ENCODE measurements at places on chromosomes 2 and 18. TPM values are rescaled to one million over a fixed set of nuclear protein-coding genes. Genes with fewer than 3 reads are reported as not detected.

DNA sequence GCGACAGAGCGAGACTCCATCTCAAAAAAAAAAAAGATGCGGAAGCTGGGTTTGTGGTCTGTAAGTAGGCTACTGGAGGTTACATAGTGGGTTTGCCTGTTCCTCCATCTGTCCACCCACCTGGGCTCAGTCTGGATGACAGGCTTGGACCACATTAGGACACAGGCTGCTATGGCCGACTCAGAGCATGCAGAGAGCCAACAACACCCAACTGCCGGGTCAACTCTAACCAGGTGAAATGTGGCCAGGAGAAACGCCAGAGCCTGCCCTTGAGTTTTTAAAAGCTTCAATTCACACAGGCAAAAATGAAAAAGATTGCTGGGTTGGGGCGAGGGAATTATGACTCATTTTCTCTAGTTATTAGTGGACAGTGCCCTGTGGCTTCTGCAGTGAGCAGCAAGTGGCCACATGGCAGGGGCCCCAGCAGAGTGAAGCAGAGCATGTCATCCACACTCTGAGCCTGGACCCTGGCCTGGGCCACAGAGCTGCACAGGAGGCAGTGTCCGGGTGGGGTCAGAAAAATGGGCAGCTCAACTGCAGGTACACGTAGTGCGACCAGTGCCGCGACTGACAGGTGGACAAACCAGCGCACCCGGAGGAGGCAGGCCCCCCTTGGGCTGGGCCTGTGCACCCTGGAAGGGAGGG lies 67.4 kb downstream of the BIN1 start:
- no peak for DNase-seq

- DNase-seq = no peak
Measured at GRCh38 chr2:85577386-85578242, at the start of gene VAMP8. TSS of gene VAMP8 (plus strand) at chr2:85577586. CDS start at chr2:85577647, 61 bp downstream.

GRCh38 chr18:9043581-9043980 lies 58.9 kb upstream of the NDUFV2 start:
- no peak for DNase-seq

- peak; percentile 41 for DNase-seq
Measured at GRCh38 chr2:65355186-65355831, 77.1 kb downstream of the SPRED2 start.

The LRP1B gene
- not detected for total RNA-seq

Measured in HFFc6 (cell line).